Tibial artery (tissue), 4 donors: ENCODE measurements at places on chromosomes 3 and 15.

DNA sequence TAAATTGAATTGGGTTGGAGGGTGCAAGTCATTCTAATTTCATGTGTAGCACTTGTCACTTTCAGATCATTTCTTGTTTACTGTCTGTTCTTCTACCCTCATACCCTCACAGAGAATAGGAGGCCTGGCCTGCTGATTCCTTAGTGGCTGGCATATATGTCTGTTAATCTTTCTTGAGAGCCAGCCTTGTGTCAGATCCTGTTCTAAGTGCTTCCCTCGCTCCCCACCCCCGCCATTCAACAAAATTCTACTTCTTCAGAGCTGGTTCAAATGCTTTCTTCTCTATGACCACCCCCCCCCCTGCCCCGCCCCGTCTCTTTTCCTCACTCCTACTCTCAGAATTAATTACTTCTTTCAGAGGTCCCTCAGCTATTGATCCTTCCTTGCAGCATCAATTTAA lies 1.5 kb upstream of the U2SURP start:
- DNase-seq, result no peak

GRCh38 chr15:51864408-51865056 lies 35.1 kb downstream of the TMOD3 start:
- DNase-seq, result no peak

DNA sequence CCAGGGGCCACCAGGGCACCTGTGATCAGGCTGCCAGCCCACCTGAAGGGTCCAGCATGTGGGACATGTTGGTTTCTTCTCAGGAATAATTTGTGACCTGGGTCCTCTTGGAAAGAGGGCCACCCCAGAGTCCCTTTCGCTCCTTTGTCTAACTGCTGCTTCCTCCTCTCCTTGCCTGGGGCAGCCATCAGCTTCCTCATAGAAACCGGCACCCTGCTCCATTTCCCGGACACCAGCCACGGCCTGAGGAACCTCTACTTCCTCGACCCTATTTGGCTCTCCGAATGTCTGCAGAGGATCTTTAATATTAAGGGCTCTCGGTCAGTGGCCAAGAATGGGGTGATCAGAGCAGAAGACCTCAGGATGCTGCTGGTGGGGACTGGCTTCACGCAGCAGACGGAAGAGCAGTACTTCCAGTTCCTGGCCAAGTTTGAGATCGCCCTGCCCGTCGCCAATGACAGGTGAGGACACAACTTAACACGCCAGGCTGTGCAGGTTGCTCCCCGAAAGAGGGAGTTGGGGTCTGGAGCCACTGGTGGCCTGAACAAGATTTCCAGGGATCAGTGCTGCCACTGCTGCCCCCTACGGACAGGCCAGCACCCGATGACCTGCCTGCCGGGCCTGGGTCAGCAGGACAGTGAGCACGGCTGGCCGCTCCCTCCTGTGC lies 109.7 kb downstream of the LRRK1 start:
- DNase-seq, result peak; percentile 9

- no peak for DNase-seq
Measured at GRCh38 chr15:51387699-51388041, 46.2 kb downstream of the GLDN start.

GRCh38 chr3:177610686-177611633 lies 413.7 kb upstream of the TBL1XR1 start:
- DNase-seq, result no peak

DNA sequence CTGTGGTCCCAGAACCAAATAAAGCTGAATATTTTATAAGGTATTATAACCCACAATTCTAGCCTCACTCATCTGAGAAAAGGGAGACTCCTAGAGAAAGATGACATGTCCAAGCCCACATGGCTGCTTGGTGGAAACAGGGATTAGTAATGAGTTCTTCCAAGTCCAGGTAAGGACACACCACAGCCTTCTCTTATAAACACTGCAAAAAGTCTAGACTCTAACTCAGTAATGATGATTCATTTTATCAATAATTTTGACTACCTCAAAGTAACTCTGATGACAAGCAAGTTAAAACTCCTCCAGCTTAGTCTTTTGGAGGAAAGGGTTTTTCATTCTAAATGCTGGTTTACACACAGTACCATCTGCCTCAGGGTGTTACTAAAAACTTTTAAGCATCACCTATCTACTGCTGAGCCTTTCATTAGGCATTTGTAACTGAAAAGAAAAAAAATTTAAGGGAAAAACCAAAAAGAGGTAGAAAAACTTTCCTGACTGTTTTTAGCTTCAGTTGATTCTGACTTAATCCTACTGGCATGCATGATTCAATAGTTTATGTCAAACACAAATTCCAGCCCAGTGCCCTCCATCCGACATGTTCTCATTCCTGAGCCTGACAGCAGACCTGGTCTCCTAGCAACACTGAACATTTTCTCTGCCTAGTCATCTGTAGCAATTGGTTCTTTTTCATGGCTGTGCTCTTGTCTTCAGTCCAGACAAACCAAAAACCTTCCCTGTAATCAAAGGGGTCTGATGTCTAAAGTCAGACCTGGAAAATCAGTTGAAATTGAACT lies 43.9 kb downstream of the P3H2 start:
- DNase-seq, result peak; percentile 35

DNA sequence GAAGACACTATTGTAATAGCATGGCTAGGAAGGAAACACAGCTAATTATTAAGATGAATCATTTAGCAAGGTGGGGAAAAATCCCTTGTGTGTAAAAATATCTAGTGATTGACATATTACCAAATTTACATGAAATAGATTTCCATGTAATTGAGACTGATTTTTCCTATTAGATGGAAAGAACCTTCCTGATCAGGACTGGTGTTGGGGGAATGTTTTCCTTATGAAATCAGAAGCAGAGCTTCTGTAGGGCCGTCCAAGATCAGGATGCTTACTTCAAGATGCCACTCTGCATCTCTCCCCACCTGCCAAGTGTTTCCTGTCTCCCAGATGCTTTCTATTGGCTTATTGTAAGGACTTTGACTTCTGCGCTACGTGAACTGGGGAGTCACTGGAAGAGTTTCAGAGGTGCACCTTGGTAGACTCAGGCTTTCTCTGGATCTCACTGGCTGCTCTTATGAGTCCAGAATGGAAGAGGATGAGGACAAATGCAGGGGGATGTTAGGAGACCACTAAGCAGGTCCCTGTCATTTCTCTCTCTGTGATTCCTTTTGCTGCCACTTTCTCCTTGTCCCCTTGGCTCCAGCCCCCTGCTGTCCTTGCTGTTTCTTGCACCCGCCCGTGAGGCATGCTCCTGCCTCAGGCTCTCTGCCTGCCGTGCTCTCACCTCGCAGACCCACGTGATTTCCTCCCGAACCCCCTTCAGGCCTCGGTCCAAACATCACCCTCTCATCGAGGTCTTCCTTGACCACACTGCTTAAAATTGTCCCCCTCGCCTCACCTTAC lies 30.1 kb downstream of the BTD start:
- DNase-seq, result no peak

- peak; percentile 87 for DNase-seq
Measured at GRCh38 chr3:14391033-14391432, 11.4 kb upstream of the SLC6A6 start.

- DNase-seq, result no peak
Measured at GRCh38 chr3:8490079-8490552, 11.5 kb upstream of the LMCD1 start.

- DNase-seq, result no peak
Measured at GRCh38 chr15:41096178-41096577, 19.9 kb downstream of the INO80 start.

GRCh38 chr15:57227899-57228298 lies 148.4 kb upstream of the CGNL1 start:
- no peak for DNase-seq

- DNase-seq, result no peak
Measured at GRCh38 chr15:50067254-50067653, 51.8 kb downstream of the ATP8B4 start.

DNA sequence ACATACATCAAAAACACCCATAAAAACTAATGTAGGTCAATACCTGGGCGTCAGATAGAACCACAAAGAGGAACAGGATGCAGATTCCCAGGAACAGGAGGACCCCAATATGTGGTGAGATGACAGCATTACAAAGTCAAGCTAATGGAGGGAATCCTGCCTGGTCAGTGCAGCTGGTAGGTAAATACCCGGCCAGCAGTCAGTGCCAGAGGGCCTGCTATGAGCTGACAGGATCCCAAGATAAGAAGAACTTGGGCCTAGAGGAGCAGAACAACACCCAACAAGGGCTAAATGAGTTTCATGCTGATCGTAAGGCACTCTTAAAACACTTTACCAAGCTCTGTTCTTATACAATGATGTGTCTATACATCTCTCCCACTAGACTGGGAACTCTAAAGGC lies 61.2 kb upstream of the KCNMB2 start:
- no peak for DNase-seq

GRCh38 chr3:10772271-10773161 lies 43.5 kb upstream of the SLC6A11 start:
- DNase-seq, result no peak

- peak; percentile 22 for DNase-seq
Measured at GRCh38 chr3:127671523-127672428, 976 bp upstream of the ABTB1 start.

GRCh38 chr3:107994181-107994580 lies 96.7 kb downstream of the CD47 start:
- DNase-seq, result no peak

DNA sequence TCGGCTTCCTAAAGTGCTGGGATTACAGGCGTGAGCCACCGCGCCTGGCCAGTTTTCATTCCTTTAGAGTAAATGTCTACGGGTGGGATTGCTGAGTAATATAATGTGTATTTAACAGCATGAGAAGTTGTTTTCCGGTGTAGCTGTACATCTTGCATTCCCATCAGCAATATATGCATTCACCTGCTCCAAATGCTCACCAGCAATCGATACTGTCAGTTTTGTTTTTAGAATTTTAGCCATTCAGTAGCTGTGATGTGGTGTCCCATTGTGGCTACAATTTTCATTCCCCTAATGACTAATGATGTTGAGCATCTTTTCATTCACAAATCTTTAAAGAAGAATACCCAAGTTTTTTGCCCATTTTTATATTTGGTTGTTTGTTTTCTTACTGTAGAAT lies 134.8 kb upstream of the RGMA start:
- DNase-seq, result no peak

- DNase-seq, result no peak
Measured at GRCh38 chr3:123336001-123336400, 112.9 kb downstream of the ADCY5 start.

- no peak for DNase-seq
Measured at GRCh38 chr3:69687641-69688040, 51.6 kb upstream of the MITF start.

- no peak for DNase-seq
Measured at GRCh38 chr15:99467853-99468464, 97.8 kb upstream of the MEF2A start.

- no peak for DNase-seq
Measured at GRCh38 chr3:44339181-44340057, 853 bp downstream of the TCAIM start.

- no peak for DNase-seq
Measured at GRCh38 chr3:46977811-46978195, 1.3 kb upstream of the CCDC12 start.

GRCh38 chr15:90822204-90822955 lies 46.0 kb upstream of the FURIN start:
- DNase-seq, result no peak

GRCh38 chr15:81363276-81363675 lies 10.7 kb downstream of the TMC3 start:
- no peak for DNase-seq

DNA sequence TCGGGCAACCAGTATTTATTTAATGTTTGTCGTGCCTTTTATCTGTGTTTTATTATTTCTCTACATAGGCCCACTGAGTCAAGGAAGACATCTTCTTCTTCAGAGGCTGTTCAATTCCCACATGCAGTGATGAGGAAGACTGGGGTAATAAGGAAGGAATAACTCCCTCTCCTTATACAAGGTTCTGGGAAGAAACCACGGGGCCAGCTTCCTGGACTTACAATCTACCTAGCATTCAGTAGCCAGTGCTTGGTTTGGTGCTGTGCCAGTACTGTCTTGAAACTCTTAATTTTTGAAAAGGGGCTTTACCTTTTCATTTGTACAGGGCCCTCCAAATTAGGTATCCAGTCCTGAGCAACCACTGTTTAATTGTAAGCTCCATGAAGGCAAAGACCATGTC lies 51.2 kb downstream of the SRGAP3 start:
- DNase-seq, result no peak

GRCh38 chr3:139937674-139938279 lies 2.8 kb downstream of the CLSTN2 start:
- DNase-seq, result no peak

DNA sequence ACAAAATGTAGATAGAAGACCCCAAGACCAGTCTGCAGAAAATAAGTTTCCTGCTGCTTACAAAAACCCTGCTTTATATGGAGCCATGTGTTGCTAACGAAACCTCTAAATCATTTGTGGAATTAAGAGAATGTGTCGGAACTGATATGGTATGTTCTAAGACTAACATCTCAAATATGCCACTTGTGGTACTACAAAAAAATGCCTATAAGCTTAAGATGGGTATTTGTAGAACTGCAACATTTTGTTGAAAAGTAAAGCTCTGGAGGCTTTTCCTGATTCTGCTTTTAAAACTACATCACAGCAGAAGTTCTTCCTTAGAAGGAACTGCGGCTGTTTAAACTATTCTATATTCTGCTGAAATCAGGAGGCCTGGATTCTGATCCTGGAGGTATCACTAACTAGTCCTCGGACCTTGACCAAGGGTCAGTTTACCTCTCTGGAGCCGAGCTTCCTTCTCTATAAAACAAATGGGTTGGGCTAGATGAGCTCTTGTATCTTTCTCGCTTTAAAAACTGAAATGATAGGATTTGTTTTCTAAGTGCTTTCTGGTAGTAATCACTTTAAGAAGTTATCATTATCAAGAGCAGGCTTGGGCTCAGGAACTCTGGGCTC lies 74.9 kb downstream of the RAD18 start:
- no peak for DNase-seq

DNA sequence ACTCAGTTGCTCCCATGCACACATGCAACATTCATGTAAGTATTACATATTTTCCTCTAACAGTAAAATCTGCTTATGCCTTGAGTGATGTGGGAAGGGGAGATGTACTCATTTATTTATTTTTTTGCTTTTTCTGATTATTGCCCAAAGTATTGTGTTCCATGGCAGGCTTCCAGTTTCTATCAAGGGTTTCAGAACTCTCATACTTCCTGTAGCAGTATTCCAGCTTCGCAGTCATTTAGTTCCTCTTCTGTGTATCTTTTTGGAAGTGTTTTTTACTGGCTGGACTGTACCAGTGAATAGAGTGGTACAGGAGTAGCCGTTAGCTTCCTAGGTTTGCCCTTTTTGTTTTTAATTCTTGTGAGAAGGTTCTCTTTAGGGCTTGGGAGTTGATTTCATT lies 26.9 kb downstream of the RAB11A start:
- no peak for DNase-seq

GRCh38 chr3:150225986-150226385 lies 182.1 kb upstream of the TSC22D2 start:
- DNase-seq, result no peak

GRCh38 chr3:186683979-186684378 lies 18.2 kb downstream of the HRG start:
- DNase-seq, result no peak
